SHP77 (cell line): ENCODE measurements at places on chromosomes 16 and 17.
A peak's percentile ranks its signal among the peaks of the same experiment; 100 is the strongest.

- peak; percentile 84 for DNase-seq
Observed at GRCh38 chr16:85484347-85485300, 128.5 kb upstream of the GSE1 start.

DNA sequence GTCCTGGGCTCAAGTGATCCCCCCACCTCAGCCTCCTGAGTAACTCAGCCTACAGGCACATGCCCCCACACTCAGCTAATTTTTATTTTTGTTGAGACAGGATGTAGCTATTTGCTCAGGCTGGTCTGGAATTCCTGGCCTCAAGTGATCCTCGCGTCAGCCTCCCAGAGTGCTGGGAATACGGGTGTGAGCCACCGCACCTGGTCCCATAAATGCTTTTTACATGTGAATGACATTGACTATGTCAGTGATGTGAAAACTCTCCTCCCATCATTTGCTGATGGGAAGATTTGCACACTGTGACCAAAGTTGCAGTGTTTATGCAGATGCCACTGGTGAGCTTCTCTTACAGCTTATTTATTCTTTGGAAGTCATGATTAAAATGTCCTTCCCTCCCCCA, 15.0 kb downstream of the PLCD3 start:
- DNase-seq = no peak

GRCh38 chr16:76121636-76122035, 155.6 kb upstream of the CNTNAP4 start:
- no peak for DNase-seq

GRCh38 chr17:49372425-49372824, 10.4 kb upstream of the ZNF652 start:
- no peak for DNase-seq

GRCh38 chr16:23105309-23105708, 43.9 kb downstream of the USP31 start:
- DNase-seq = no peak

DNA sequence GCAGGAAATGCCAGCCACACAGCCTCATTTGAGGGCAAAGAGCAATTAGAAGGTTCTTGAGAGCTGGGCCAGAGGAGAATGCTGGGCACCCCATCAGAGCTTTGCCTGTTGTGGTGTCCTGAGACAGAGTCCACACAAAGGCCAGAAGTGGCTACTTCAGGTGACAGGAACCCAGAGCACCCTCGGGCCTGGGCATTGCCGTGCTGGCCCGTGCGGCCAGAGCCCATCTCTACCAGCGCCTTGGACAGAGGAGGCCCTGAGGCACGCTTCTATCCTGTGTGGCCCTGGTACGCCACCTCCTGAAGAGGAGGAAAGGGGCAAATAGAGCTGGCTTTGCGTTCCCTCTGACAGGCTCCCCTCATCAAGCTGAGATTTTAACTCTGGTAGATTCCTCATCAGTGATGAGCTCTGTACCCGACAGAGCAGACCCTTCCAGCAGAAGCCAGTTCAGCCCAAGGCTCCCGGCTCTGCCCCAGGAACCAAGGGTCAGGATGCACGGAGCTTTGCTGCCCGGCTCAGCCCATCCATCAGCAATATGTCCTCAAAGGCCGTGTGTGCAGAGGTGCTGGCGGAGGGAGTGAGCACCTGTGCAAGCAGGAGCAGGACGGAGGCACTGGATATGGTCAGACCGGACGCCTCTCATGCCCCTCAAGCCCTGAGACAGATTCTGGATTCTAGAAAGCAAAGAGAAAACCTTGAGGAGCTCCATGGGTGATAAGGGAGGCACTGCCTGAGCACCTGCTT, 3.4 kb upstream of the RASD1 start:
- DNase-seq = peak; percentile 64

GRCh38 chr16:53084746-53085334, 30.0 kb downstream of the CHD9 start:
- DNase-seq = no peak

DNA sequence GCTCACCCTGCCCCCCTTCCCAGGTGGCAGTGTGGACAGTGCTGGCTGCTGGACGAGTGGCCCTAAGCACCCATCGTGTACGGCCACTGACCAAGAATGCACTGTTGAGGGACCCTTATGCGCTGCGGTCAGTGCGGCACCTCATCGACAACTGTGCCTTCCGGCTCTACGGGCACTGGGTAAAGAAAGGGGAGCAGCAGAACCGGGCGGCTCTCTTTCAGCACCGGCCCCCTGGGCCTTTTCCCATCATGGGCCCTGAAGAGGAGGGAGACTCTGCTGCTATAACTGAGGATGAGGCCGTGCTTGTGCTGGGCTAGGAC, 5.1 kb downstream of the CFAP119 start:
- DNase-seq = no peak

- no peak for DNase-seq
Observed at GRCh38 chr17:41413982-41414381, 10.4 kb downstream of the KRT37 start.

GRCh38 chr17:75645501-75645888, 12.3 kb downstream of the SMIM5 start:
- no peak for DNase-seq

DNA sequence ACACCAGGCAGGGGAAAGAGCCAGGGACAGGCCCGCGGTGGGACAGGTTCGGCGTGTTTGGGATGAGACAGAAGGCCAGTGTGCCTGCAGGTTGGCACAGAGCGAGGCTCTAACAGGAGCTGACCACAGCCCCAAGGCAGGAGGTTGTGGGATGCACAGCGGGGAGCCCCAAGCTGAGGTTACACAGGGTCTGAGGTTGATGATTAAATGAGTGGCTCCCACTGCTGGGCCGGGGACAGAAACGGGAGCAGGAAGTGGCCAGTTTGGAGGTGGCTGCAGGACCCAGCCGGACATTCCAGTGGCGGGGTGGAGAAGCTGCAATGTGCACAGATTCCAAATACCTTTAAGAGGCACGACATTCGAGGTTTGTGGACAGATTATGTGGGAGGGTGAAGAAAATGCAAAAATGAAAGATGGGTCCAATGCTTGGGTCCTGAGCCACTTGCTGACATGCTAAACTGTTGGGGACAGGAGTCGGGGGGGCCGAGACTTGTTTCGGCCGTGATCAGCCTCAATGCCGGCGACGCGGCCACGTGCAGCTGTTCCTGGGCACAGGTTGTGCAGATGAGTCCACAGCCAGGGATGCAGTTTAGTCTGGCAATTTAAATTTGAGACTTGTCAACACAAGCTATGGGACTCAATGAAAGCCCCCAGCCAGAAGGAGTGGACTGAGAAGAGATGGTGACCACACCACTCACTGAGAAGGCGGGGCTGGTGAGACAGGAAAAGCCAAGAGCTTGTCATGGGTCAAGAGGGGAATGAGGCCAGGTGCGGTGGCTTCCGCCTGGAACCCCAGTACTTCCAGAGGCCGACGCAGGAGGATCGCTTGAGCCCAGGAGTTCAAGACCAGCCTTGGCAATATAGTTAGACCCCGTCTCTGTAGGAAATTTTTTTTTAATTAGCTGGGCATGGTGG, 8.7 kb downstream of the ENPP7 start:
- DNase-seq = no peak

GRCh38 chr17:75338335-75338734, 49.1 kb upstream of the SLC25A19 start:
- DNase-seq = no peak

DNA sequence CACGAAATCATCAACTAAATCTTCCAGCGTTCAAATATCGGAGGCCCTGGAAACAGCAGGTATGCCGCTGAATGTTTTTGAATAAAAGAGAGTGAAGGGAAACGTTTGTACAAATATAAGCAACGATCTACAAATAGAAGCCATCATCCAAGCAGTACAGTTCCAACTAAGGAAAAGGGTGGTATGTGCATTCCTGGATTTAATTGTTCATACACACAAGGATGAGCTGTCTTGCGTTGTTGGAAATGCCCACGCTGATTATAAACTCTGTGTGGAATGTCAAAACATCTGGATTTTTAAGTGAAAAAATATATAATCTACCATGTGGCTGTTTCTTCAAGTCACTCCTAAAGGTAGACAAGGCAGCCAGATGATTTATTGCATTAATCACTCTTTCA, 191.8 kb upstream of the HSBP1 start:
- DNase-seq = no peak

GRCh38 chr16:20613481-20614185, 37.5 kb upstream of the ACSM2B start:
- peak; percentile 67 for DNase-seq

- DNase-seq = no peak
Observed at GRCh38 chr17:83078378-83079351, 744 bp upstream of the METRNL start.

- no peak for DNase-seq
Observed at GRCh38 chr16:2910441-2910969, 1.2 kb upstream of the FLYWCH1 start.

DNA sequence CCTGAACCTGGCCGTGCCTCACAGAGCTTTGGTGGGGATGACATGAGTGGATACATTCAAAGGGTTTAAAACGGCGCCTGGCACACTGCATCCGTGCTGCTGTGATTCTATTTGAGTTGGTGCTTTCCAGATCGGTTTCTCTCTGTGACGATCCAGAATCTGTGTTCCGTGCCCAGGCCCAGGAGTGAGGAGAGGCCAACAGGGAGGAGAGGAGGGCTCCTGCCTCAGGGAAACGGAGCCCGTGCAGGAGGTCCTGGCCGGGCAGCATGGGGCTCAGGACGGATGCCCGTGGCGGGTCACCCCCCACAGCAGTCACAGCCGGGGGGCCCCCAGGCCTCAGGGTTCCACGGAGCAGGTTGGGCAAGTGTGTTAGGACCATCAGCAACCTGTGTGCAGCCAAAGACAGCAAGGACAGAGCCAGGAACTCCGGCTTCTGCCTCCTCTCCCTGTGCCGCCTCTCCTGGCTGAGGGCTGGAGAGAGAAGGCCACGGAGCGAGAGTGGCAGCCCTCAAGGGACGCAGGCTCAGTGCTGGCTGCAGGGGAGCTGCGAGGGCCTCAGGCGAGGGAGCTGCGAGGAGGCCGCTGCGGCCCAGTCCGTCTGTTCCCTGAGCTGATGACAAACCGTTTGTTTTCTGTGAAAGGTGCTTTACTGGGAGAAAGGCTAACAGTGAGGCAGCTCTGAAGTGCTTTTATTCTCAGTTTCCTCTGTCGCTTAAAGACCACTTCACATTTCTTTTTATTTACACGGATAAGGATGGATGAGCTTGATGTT, 99.3 kb downstream of the METRNL start:
- DNase-seq = no peak

DNA sequence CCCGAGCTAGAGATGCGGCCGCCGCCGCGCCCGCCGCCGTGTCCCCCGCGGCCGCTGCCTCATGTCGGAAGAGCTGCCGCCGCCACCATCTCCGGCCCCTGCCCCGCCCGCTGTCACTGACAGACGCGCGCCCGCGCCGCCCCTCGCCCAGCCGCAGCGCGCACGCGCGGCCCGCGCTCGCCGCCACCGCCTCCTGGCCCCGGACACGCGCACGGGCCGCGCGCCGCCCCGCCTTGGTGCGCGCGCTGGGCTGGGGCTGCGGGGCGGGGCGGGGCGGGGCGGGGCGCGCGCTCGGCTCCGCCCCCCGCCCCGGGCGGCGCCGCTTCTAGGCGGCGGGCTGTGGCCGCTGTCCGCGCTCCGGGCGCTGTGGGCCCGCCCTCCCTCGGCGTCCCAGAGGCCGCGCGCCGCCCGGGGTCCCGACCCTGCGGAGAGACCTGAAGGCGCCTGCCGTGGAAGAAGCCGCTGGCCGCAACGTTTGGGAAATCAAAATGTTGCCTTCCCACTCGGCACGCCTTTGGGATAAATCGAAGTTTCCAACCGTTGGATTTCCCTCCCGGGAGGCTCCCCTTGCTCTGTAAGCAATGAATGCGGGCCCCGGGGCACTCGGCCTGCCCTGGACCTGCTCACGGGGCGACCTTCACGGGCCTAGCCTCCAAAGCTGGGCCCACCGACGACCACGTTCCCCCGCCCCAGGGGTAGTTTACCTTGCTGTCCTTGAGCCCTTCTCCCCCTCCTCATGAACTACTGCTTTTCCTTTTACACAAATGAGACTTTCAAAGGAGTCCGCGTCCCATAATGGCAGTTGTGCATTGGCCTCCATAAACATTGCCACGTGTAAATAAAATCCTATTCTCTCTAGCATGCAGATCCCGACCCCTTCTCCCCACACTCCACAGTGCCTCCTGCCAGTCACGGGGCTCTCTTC, at the start of gene ADCY9:
Gene ADCY9, minus strand, starts transcription at position 118 of the 925 bp plus-strand sequence. CDS start 1,000 bp downstream, outside the sequence.
- peak; percentile 64 for DNase-seq

- no peak for DNase-seq
Observed at GRCh38 chr17:32206861-32207260, 58.8 kb upstream of the RHBDL3 start.

DNA sequence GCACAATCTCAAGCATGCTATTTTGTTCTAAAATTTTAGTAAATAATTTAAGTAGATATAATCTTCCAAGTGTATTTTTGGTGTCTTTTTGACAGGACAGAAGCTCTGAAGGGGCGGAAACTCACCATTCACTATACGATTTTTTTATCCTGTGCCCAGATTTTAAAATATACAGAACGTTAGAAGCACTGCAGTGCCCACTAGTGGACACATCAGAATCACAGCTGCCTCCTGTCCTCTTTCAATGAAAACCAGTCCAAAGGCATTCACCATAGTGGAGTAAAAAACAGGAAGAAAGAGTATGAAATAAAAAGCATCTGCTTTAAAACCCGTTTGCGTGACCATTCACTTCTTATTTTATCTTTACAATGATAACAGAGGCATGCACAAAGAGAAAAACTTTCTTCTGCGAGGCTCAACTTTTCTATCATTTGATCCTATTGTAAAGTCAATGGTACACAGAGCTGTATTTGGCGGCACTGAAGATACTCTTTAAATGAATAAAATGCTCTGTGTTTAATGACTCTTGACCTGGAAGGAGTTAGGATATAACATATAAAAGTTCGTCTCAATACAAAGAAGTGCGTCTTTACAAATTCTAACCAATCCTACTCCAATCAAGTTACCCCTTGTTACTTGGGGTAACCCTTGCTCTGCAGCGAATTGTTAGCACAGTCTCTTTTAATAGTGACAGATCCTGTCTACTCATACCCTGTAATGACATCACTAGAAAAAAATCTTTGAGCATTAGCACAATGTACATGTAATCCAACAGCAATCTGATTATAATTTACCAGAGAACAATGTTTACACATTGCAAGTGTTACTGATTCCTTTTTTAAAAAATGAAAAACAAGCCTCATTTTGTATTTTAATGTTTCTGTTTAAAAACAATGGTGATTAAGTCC, 339.8 kb upstream of the PSMD7 start:
- peak; percentile 64 for DNase-seq

GRCh38 chr16:81650982-81651562, 128.0 kb upstream of the PLCG2 start:
- DNase-seq = peak; percentile 94

DNA sequence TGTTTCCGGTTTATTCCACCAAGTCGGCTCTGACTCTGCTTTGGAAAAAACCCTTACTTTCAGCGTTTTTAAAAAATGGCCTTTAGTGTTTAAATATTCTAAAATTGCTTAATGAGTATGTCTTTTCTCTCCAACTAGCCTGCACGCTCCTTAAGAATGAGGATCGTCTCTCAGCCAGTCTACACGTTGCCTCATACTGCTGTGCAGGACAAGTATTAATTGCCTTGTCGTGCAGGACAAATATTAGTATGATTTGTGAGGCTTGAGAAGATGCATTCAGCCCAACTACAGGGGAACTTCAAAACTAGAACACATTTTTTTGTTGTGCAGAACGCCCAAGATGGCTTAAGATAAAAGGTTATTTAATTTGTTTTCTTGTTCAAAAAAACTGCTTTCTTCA, 61.2 kb downstream of the MARCHF10 start:
- DNase-seq = no peak

- DNase-seq = no peak
Observed at GRCh38 chr16:26709175-26709574, 357.6 kb upstream of the C16orf82 start.

GRCh38 chr17:42493319-42493718, 34.6 kb downstream of the ATP6V0A1 start:
- DNase-seq = no peak
